ENCODE measurements at places on chromosomes 11 and 22. TPM values are rescaled to one million over a fixed set of nuclear protein-coding genes. Genes with fewer than 3 reads are reported as not detected.
A peak's percentile ranks its signal among the peaks of the same experiment; 100 is the strongest.

DNA sequence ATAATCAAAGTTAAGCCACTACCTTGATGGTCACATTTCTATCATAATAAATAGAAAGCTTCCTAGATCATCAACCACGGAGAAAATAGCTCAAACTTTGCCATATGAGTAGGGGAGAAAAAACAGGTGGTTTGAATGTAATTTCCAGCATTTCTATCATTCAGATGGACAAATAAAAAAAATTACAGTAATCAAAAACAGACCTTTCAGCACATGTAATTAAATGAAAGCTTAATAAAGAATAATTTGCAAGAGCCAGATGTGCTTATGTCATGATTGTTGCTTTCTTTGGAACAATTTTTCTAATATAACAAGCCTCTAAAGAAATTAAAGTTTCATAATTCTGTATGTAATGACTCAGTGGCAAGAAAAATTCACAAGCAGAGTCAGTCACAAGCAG, 297.0 kb downstream of the SOX6 start:
- DNase-seq = no peak

GRCh38 chr11:121134741-121135312, 33.8 kb downstream of the TECTA start:
- DNase-seq = no peak

DNA sequence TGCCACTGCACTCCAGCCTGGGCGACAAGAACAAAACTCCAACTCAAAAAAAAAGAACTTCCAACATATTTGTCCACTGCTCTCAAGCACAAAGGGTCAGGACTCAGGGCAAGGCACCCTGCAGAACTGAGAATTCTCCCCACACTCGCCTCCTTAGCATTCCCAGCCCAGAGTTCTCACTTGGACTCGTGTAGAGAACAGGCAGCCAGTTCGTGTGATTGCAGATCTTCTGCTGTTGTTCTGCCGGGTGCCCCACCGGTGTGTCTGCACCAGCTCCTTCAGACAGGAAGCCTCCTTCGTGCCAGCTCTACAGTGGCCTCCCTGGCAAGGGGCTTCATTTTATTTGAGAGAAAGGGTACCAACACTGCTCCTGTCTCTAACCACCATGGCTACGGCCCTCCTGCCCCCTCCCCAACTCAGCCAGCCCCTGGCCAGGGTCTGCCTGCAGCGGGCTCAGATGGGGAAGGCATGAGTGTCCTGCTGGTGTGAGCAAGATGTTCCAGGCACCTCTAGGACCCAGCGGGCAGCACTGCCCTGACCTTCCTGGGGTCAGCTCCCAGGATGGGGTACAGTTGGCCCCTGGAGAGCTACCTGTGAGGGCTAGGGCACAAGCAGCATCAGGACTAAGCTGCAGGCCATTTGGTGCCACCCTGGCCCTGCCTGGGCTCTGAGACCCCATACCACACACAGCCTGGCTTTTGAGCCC, 19.5 kb upstream of the SCGB1A1 start:
- no peak for DNase-seq

DNA sequence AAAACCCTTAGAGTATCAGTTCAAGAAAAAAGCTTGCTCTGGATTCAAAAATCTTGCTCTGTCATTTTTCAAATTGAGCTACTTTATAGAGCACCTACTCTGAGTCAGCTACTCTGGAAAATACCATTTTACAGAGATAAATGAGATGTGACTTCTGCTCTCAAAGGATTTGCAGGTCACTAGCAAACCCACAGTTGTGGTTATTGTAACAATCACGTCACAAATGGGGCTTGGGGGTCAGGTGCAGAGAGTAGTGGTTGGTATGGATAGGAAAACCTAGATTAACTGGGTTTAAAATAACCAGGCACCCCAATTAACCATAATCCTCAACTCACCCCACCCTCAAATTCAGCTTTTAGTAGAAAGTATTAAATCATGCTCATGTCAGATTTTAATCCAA, 52.3 kb downstream of the MSANTD4 start:
- DNase-seq = no peak

- DNase-seq = no peak
Observed at GRCh38 chr22:39873965-39874364, 19.6 kb downstream of the ENTHD1 start.

GRCh38 chr11:121535129-121535796, 82.5 kb upstream of the SORL1-AS1 start:
- DNase-seq = peak; percentile 72

DNA sequence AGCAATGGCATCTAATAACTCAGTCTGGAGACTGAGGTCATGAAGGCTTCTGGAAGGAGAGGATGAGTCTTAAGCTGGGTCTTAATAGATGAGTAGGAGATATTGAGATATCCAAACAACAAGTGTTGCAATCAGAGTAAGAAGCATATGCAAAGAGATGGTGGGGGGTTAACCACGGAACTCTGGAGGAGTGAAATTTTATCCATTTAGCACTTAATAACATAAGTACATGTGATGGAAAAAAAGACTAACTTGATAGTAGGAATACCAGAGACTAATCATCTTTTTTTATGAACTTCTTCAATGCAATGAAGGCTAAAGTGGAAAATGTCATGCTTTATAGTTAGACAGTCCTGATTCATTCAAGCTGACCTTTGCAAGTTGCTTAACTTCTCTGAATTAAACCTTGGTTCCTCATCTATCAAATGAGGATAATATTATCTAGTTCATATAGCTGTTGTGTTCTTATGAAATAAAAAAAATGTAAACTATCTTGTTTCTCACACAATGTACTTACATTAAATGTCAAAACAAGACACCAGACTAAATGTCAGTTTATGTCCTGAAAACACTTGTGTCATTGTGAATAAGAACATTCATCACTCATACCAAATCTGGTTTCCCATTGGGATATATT, 403.1 kb upstream of the CCDC90B start:
- no peak for DNase-seq

DNA sequence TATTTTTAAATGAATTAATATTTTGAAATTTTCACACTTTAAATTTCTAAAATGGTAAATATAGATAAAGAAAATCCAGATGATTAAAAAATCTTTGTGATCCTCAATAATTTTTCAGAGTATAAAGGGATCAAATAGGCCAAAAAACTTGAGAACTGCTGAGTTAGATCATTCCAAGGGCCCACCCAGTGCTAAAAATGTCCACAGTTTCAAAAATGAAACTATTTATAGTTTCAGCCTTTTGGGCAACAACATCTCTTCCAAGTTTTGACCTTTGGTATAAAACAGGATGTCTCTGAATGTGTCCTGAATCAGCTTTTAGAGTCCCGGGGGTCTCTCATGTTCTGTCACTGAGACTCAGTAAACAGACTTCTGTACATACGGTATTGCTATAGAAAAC, 20.9 kb upstream of the BAIAP2L2 start:
- no peak for DNase-seq

GRCh38 chr11:12993626-12994025, 15.5 kb upstream of the RASSF10 start:
- no peak for DNase-seq

DNA sequence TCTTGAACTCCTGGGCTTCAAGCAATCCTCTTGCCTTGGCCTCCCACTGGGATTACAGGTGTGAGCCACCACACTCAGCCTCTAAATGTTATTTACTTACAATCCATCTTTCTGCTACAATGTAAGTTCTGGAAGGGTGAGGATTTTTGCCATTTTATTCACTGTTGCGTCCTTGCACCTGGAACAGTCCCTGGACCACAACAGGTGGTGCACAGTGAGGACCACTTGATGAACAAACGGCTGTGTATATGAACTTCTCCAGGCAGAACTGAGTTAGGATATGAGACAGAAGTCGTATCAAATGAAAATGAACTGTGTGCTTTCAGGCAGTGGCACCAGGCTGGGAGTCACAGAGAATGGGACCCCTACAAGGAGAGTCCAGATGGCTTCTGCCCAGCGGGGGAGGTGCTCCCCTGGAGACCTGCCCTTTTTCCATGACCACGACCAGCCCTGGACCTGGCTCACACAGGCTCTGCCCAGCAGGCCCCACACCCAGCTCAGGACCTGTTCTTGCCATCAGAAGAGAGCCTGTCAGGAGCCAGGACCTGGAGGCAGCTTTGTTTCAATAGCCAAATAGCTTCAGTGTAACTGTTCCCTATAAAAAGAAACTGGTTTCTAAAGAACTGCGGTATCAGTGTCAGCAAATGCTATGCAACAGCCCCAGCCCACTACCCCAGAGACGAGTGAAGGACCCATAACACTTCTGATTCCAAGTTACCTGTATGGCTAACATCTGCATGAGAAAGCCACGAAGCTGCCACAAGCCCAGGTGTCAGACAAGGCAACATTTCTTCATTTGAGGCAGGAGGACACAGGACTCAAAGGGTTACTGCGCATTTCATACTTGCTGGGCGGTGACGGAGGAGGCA, 104.9 kb downstream of the MICAL3 start:
- no peak for DNase-seq

DNA sequence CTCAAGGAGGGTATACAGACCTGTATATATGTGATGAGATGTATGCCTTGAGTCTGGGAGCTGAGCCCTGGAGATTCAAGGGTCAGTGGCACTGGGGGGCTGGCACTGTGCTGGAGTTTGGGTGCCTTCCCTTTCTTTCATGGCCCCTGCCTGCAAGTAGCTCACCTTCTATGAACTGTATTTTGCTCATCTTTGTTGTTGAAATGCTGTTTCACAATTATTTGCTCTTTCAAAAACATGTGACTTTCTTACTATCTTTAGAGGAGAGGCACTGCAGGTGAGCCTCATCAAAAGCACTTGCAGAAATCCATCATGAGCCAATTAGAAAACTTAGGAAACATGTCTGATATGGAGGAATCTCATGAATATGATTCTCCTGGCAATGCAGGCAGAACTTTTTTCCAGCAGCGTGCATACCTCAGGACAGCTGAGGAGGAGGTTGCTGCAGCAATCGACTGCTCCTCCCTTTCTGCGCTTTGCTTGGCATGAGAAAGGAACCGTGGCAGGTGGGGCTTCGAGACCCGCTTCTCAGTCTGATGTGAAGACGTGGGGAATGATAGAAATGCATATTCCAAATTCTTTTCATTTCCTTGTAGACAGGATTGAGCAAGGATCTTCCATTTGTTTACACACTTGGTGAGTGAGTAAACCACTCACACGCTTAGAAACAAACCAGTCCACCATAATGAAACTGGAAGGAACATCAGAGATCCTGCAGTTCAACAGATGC, 178.4 kb upstream of the E2F8 start:
- no peak for DNase-seq

GRCh38 chr11:130854483-130854882, 61.8 kb downstream of the SNX19 start:
- DNase-seq = no peak

DNA sequence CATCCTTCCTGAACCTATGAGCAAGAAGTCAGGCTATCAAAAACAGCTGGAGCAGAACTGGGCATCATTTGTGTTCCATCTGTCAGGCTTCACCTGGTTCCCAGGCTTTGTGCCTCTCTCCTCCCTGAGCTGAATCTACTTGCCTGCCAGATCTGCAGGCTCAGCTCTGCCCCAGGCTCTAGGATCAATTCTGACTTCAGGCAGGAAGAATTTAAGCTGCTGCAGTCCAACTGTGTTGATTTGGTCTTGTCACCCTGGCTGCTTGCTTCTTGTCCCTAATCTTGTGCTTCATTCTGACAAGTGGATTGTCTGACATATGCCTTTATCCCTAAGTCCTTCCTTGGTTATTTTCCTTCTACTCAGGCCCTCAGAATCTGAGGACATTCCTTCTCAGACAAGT, 31.6 kb upstream of the CADM1 start:
- peak; percentile 16 for DNase-seq

DNA sequence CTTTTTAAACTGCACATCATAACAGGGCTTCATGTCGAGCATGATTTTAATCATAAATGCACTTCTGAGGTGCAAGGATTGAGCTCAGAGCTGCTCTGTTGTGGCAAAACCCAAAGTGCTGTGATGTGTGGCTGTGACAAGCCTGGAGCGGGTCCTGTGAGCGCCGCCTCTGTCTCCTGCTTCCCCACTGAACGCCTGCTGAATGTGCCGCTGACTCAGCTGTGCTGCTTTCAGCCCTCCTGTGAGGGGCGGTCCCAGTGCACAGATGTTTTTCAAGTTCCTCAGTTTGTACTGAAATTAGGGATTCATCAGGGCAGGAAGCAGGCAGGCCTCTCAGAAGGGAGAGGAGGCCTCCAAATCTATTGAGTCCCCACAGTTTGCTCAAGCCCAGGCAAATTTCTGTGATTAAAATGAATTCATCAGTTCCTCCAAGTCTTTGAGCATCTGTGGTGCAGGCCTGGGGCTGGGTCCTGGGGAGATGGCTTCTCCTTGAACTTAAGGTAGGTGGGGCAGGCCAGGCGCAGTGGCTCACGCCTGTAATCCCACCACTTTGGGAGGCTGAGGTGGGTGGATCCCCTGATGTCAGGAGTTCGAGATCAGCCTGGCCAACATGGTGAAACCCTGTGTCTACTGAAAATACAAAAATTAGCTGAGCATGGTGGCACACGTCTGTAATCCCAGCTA, 3.0 kb upstream of the GTSE1 start:
- DNase-seq = peak; percentile 67

DNA sequence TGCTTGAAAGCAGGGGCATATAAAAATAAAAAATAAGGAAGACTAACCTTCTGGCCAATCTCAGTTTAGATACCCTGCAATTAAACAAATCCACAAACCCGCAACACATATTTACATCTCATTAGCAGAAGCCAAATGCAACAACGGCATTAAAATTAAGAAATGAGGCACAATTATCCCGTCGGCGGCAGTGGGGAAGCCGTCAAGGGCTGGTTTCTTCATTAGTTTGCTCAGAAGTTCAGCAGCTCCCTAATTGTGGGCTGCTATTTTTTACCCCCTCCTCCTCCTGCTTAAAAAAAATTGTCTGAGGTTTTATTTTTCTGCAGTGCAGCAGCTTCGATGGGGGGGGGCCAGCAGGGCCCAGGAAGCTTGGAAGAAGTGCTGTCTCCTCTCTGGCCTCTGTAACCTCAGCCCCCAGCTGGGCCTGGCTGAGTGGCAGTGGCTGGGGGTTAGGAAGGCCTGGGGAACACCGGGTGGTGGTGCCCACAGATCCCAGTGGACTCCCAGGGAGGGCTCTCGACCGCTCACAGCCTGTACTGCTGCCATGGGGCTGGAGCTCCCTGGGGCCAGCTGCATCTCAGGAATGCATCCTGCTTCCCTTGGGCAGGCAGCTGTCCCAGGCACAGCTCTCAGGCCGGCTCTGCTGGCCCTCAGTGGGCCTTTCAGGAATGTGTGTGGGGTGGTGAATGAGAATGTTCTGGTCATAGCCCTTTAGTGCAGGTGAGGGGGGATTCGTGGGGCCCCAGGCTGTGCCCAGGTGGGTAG, 148.7 kb upstream of the B3GAT1 start:
- no peak for DNase-seq

The JOSD1 gene
- 51.0 TPM for total RNA-seq

The HDAC10 gene
- total RNA-seq = 16.2 TPM

The NUCB2 gene
- total RNA-seq = 100.0 TPM

The SCN4B gene
- total RNA-seq = 30.5 TPM

The OR10A2 gene
- total RNA-seq = not detected

The CENATAC gene
- total RNA-seq = 25.6 TPM

The PLAAT2 gene
- total RNA-seq = 0.28 TPM
